ENCODE measurements at places on chromosomes 3 and 15.

DNA sequence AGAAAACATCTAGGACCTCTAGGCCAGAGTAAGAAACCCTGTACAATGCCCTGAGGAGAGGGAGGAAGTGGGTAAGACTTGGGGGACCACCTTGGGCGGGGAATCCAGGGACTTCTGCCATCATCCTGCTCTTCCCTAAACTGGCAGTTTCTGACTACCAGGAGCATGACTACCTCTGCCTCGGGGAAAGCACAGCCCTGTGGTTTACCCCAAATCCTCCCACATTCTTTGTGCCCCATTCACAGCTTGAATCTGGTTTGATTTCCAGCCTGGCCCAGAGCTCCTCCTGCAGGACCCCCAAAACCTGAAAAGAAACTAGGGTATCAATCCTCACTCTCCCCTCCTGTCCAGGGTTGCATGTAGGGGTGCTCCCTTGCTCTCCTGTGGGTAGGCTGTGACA lies 4.7 kb downstream of the C3orf18 start:
- DNase-seq: no peak

DNA sequence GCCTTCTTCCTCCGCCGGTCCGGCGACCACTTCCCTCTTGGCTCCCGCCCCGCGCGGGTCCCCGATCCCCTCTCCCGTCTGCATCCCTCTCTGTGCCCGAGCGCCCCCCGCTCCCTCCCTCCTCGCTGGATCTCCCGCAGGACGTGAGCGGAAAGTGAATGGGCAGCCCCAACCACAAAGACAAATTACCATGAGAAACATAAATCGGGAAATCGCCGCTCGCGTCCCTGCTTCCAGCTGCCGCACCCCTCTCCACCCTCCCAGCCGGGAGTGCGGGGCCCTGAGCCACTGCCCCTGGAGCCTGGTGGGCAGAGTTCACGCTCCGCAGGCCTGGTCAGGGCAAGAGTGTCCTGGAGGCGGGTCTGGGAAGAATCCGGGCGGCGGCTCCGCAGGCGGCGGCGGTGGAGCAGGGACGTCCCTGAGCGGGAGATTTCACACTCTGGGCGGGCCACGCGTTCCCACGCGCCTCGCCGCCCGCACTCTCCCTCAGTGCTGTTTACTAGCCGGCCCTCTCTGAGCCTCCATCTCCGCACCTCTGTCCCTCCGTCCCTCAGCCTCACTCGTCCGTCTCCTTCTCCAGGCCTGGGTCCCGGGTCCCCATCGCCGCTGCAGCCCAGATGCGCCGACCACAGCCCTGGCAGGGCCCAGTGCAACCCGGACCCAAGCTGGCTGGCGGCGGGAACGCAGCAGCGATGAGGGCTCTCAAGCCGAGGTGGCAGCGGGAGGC lies 835 bp downstream of the SEMA5B start:
- peak; percentile 7 for DNase-seq

GRCh38 chr15:46450810-46451182 lies 816.0 kb downstream of the SQOR start:
- DNase-seq: no peak

GRCh38 chr3:77326586-77326985 lies 286.7 kb downstream of the ROBO2 start:
- DNase-seq: no peak

DNA sequence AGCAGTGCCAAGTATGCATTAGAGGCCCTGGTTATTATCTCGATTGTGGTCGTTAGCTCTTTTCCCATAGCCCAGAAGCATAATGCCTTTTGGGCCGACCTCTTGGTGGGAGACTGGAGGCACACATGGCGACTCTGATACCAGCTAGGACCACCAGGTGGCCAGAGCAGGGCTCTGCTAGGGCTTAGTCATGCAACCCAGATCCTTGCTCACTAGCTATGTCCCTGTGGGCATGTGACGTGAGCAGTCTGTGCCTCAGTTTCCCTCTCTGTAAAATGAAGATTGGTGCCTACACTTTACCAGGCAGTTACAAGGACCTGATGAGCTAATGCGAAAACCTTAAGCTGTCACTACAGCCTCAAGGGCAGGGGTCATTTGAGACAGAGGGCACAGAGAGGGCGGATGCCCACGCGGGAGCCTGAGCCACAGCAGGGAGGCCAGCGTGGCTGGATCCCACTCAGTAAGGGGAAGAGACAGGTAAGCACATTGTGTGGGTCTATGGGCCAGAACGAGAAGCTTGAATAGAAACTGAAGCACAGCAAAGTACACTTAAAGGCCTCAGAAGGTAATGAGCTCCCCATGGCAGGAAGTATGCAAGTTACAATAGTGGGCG lies 8.8 kb downstream of the KLF15 start:
- no peak for DNase-seq

DNA sequence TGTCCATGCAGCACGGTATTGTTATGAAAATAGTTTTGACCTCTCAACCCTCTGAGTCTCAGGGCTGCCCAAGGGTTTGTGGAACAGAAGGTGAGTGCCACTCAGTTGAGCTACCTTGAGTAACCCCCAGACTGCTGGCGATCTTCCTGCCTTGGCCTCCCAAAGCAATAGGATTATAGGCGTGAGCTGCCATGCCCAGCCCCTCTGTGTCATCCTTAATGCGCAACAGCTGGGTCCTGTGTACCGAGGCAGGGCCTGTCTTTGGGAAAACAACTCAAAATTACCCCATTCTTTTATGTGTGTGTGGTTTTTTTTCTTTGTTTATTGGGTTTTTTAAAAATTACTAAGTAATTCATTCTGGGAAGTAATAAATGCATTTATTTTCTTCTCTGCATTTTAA lies 78.3 kb upstream of the TPM1 start:
- DNase-seq: no peak

- DNase-seq: peak; percentile 18
These were observed 16.8 kb downstream of the RPUSD3 start for GRCh38 chr3:9826815-9827573.

DNA sequence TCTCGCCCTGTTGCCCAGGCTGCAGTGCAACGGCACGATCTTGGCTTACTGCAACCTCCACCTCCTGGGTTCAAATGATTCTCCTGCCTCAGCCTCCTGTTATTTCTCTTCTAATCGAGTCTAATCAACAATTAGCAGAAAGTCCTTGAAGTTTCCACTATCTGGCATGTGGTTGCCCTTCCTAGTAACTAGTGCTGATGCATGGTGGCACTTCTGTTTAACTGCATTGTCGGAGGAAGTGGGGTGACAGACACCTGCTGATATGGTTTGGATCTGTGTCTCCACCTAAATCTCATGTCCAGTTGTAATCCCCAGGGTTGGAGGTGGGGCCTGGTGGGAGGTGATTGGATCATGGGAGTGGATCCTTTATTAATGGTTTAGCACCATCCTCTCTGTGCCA lies 9.2 kb downstream of the CRTAP start:
- DNase-seq: no peak

GRCh38 chr3:112735926-112736325 lies 95.0 kb upstream of the CCDC80 start:
- no peak for DNase-seq

DNA sequence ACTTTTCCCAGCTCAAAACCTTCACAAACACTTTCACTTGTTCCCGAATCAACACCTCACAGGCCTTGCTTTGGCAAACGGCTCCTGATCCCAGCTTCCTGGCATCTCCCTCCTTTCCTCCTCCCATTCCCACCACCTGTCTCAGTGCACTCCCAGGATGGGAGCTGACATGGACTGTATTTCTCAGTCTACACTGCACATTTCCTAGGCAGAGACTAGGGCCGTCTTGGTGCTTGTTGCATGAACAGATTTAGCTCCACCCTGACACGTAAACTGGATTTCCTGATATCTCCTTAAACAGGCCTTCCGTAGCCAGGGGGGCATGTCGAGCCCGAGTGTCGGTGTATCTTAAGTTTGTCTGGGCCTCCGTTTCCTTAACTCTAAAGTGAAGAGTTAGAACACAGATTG lies 790 bp upstream of the WHAMM start:
- DNase-seq: no peak

GRCh38 chr3:67526246-67526645 lies 128.2 kb downstream of the SUCLG2 start:
- DNase-seq: no peak

- DNase-seq: no peak
These were observed 55.8 kb downstream of the ABTB1 start for GRCh38 chr3:127728417-127729015.

- no peak for DNase-seq
These were observed 1374.5 kb downstream of the NSUN3 start for GRCh38 chr3:95437409-95437808.

GRCh38 chr3:16824081-16824696 lies 60.6 kb upstream of the PLCL2 start:
- no peak for DNase-seq

DNA sequence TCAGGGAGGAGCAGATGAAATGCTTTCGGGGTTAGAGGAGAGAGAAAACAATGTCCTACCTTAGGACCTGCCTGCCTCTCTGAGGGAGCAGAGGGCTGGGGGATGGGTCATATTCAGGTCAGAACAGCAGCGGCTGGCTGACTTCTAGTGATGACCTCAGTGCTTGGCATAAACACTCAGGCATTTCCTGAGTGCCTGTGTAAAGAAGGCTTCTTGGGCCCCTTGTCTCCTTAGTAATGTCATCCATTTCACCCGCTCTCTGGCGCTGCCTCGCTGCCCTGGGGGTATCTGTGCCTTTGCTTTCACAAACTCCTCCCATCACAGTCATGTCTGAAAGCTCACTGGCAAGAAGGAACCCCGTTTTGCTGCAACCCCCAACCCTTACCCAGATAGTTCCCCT lies 82.9 kb upstream of the GSK3B start:
- DNase-seq: no peak

GRCh38 chr3:17941766-17942165 lies 199.3 kb upstream of the TBC1D5 start:
- DNase-seq: no peak

DNA sequence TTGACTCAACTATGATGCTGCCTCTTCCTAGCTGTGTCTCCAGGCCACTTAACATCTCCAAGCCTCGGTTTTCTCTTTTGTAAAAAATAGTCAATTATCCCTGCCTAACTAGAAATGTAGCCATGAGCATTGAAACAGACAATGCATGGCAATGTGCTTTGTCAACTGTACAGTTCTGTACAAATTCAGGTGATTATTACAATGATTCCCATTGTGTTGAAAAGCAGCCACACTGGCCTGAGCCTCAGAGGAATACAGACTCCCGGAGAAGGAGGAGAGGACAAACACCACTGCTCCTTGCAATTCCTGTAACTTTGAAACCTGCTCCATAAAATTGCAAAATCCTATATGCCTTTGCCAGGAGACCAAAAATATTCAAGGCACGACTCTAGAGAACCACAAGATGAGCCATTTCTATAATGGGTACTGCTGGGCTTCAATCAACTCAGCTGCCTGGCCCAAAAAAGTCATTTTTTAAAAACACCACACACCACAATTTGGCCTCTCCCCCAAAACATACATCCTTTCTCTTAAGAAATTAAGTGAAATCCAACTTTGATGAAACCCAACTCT lies 28.6 kb downstream of the DAPK2 start:
- no peak for DNase-seq

DNA sequence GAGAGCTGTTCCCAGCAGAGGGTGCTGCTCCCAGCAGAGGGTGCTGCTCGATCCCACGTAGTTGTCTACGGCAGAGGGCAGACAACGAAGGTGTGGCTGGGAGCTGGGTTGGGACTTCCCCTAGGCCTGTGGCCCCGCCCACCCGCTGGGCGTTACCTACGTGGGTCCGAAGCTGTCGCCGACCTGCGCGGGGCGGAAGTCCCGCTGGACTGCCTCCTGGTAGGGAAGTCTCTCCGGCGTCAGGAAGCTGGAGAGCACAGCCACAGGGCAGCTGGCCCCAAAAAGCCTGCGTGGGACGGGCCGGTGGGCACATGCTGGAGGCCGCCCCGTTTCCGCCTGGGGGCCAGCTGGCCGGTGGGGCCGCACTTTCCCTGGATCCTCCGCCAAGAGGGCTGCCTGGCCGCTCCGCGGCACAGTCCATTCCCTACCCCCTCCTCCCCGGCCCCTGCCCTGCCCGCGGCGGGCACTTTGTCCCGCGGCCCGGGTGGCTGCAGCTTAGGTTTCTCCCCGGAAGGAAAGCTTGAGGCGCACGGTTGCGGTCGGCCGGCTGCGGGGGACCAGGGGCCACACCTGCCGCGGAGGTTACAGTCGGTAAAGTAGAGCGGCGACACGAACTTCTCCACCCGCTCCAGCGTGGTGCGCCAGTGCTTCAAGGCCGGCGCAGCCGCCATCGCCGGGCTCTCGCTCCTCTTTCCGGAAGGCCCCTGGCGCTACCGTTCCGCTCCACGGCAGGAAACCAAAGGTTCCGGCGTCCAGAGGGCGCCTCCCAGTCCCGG lies at the start of gene MAN2C1:
Gene MAN2C1, minus strand, starts transcription at position 695 of the 776 bp plus-strand sequence. Its CDS starts 24 bp downstream, at position 671.
- peak; percentile 94 for DNase-seq

GRCh38 chr3:15341030-15341726 lies 8.8 kb upstream of the SH3BP5 start:
- DNase-seq: no peak

DNA sequence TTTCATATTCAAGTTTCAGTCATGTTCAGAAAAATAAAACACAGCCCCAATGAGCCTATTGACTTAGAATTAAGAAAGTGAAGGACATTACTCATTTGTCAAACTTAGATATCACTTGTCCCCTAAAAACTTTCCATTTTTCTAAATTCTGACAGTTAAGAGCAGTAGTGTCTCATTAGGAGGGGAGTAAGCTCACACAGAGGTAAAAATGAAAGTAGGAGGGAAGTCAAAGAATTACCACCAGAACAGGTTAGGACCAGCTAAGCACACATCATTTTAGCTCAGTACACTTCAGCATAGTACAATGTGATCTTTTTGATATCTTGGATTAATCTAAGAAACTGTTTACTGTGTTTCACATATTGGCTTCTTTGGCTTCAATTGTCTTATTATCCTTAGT lies 64.3 kb downstream of the OSTN start:
- no peak for DNase-seq

DNA sequence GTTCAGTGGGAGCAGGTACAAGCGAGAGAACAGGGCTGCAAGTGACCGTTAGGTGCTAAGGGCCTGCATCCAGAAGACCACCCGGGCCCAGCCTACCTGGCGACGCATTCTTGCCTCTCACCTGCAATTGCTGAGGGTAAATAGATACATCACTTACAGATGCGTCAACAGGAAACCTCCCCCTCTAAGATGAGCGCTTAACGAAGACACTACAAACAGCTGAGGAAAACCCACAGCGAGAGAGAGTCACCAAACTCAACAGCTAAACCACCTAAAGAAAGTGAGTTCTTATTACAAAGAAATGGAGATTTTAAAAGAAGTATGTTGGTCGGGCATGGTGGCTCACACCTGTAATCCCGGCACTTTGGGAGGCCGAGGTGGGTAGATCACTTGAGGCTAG lies 157.9 kb downstream of the CHSY1 start:
- DNase-seq: no peak

GRCh38 chr15:68526269-68526668 lies 52.5 kb upstream of the CORO2B start:
- no peak for DNase-seq

DNA sequence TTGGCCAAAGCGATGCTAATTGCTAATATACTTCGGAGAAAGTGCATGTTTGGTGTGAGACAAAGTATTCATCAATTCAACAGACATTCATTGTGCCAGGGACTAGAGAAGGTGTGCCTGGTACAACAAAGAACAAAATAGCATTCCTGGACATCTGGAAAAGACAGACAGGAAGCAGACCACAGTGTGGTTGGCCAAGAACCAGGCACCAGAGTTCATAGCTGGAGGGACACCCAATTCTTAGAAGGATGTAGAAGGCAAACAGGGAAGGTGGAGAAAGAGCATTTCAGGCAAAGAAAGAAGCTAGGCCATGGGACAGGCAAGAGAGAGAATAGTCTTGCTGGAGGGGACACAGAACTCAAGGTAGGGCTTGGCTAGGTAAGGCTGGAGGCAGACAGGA lies 105.8 kb upstream of the ETV5 start:
- DNase-seq: no peak

Measured in activated naive CD4-positive, alpha-beta T cell treated with Interleukin-2 at 50 U/mL for 16 hours (primary cell).